Activated naive CD8-positive, alpha-beta T cell treated with anti-CD3 and anti-CD28 coated beads for 36 hours (primary cell): ENCODE measurements at places on chromosomes 12 and 14. TPM values are rescaled to one million over a fixed set of nuclear protein-coding genes. Genes with fewer than 3 reads are reported as not detected.

Gene PIANP
- not detected for total RNA-seq

Gene OR6C68
- total RNA-seq, result not detected

Gene IL31
- not detected for total RNA-seq

Gene SLC16A7
- total RNA-seq, result 22.7 TPM

Gene GPR68
- total RNA-seq, result 14.4 TPM

Gene ZBTB42
- total RNA-seq, result 1.4 TPM

Gene KRT72
- 0.12 TPM for total RNA-seq

Gene IGF1
- total RNA-seq, result 2.3 TPM

DNA sequence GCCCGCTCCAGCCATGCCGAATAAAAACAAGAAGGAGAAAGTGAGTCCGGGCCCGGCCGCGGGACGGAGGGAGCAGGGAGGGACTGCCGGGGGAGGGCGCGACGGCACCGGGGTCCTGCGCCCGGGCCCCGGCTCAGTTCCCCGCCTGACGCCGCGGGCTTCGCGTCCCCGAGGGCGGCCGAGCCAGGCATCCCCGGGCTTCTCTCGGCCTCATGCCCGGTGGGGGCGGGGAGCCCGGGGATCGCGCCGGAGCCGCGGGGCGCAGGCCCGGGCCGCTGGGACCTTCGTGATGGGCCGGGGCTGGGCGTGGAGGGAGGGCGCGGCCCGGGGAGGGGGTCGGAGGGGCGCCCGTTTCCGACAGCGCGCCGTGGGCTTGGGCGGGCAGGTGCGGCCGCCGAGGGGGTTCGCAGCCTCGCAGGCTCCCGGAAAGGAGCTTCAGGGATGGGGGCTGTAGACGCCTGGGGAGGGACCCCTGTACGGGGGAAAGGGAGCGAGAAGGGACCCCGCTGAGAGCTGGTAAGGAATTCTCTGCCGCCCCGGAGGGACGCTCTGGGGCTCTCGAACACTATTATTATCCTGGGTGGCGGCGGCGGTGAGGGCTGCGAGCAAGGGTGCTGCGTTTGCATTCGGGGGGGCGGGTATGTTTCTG is 496 bp downstream of the PPP2R5C start:
- DNase-seq, result peak; percentile 58

DNA sequence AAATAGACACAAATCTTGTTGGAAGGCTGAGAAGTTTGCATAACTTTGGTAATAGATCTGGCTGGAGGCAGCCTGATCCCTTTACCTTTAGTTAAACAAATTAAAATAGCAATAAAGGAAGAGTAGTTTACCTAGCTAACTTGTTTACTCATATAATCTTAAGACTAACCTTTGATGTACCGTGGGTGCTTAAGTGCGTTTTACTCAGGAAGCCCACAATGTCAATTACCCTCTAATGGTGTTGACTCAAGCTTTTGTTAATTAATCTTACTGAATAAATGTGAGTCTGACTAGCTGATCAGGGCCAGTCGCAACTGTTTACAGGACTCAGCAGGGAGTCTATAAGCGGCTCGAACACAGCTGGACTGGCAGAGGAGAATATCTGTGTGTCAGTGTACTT is 51.5 kb downstream of the FAR2 start:
- no peak for DNase-seq

DNA sequence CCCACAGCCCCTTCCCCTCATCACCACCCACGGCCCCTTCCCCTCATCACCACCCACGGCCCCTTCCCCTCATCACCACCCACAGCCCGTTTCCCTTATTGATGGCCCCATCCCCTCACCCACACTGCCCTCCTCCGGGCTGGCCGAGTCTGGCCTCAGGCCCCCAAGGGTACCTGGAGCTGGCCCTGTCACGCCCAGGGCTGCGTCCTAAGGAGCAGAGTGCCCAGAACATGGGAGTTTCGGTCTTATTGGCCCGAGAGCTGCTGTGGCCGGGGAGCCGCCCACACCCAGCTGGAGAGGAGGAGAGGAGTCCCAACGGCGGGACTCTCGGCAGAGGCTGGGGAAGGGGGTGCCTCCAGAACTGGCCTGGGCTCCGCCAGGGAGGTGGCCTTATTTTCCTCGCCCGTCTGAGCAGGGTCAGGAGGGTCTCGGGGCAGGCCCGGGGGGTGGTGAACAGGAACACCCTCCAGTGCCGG is 182.3 kb downstream of the KIF26A start:
- DNase-seq, result no peak

DNA sequence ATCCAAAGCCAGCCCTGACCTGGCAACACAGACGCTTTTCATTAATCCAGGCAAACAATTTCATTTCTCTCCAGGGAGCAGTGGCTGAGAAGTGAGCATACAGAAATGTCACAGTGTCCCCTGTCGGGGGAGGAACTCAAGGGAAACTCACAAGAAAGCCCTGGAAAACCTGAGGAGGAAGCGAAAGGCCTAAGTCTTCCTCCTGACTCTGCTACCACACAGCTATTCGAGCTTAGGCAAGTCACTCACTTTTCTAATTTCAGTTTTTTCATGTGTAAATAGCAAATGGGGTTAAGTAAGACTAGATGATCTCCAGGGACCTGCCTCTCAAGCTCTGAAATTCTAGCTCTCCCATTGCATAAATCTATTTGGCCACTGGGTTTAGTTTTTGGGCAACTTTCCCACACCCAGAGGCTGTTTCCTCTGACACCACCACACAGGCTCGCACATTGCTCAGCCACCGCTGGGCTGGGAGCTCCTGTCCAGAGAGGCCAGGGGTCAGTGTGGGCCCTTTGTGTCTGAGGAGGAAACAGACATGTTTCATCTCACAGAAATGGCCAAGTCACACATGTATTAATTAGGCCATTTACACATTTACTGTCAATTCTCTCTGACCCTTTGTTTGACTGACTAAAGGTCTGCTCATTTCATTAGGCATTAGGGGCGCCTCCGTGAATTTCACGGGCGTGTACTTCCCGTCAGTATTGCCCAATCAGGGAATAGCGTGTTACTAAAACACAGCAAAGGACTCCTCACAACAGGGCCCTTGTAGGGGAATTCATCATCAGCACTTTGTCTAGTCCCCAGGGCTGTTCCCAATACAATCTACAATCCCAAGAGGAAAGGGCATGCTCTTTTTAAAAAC is 9.8 kb upstream of the PNMA1 start:
- no peak for DNase-seq

GRCh38 chr14:92360651-92361370 is 37.8 kb downstream of the SLC24A4 start:
- DNase-seq, result no peak

- DNase-seq, result no peak
Observed at GRCh38 chr14:61591862-61592261, 103.5 kb upstream of the HIF1A start.

DNA sequence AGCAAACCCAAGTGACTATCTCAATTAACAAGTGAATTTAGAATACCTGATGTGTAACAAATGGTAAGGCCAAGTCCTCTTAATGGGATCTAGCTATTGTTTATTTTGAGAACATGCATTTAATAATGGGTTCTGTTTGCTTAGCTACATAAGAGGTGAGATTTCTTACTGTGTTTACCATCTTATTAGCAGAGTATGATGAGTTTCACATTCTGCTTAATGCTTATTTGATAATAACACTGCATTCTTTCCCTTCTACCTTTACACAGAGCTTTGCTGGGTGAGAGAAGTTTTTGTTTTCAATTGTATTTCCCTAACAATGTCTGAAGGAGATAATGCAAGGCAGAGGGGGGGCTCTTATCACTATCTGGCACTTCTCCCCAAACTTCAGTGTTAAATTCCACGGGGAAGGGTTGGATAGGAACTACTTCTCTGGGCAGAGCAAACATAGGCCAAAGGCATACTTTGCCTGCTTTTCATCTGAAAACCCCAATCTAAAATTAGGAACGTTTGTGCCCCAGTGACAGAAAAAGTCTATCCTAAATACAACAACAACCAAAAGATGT is 129.0 kb upstream of the ATXN7L3B start:
- DNase-seq, result no peak

GRCh38 chr14:104973385-104974145 is 4.6 kb downstream of the AHNAK2 start:
- DNase-seq, result no peak

GRCh38 chr12:92619730-92620684 is 82.8 kb upstream of the PLEKHG7 start:
- no peak for DNase-seq

- DNase-seq, result no peak
Observed at GRCh38 chr12:24034160-24034559, 84.7 kb upstream of the SOX5 start.

DNA sequence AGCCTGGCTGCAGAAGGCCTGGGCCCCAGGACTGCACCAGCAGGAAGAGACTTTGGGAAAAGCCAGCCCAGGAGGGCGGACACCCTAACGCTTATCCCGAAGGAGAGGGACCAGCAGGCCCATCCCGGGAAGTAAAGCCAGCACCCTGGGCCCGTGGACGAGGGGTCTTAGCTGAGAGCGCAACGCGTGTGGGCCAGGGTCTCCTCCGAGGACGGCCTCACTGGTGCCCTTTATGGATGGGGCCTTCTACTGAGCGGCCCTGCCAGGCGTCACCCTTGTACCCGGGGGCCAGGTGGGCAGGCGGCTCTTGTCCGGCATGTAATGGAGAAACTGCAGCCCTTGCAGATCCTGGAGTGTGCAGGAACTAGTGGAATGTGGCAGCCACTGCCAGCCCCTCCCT is 14.1 kb downstream of the TEDC1 start:
- no peak for DNase-seq

DNA sequence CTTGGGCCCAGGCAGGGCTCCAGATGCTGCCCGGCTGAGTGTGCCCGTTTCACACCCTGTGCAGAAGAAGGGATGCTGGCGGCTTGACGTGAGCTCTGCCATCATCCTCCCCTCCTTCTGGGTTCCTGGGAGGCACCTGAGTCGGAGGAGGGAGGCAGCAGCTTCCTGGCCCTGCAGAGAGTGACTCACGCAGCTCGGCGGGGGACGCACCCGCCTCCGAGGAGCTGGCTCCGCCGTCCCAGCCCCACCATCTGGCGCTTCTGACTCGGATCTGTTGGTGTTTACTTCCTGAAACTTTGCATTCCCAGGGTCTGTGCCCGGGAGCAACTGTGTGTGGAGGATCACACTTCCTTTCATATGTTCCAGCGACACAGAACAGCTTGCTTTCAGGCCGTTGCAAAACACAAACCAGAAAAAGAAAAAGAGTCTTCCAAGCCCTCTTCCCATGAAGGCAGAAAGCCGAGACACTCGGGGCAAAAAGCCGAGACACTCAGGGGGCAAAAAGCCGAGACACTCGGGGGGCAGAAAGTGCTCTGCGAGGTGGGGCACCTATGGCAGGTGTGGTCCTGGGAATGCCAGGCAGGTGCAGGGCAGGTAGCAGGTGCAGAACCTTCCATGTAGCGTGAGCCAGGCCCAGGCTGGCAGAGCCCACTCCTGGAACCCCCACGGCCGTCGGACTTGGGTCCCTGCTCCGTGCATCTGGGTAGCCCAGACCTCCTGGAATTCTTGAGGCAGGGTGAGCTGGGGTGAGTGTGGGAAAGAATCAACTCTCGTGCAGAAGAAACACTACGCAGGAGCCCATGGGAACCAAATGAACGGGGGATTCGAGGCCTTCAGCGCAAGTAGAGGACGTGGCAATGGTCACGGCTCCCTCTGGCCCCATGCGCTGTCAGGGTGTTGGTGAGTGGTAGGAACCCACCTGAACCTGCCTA is 27.6 kb upstream of the GALNT9 start:
- peak; percentile 11 for DNase-seq

DNA sequence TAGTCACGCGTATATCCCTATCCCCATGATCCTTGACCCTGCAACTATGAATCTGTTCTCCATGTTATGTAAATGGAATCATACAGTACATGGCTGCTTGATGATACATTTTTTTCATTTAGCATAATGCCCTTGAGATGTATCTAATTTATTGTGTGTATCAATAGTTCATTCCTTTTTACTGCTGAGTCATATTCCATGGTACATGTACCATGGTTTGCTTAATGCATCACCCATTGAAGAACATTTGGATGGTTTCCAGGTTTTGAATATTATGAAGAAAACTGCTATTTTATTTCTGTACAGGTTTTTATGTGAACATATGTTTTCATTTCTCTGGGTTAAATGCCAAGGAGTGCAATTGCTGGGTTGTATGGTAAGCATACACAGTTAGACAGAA is 4.0 kb upstream of the RNASE10 start:
- no peak for DNase-seq

DNA sequence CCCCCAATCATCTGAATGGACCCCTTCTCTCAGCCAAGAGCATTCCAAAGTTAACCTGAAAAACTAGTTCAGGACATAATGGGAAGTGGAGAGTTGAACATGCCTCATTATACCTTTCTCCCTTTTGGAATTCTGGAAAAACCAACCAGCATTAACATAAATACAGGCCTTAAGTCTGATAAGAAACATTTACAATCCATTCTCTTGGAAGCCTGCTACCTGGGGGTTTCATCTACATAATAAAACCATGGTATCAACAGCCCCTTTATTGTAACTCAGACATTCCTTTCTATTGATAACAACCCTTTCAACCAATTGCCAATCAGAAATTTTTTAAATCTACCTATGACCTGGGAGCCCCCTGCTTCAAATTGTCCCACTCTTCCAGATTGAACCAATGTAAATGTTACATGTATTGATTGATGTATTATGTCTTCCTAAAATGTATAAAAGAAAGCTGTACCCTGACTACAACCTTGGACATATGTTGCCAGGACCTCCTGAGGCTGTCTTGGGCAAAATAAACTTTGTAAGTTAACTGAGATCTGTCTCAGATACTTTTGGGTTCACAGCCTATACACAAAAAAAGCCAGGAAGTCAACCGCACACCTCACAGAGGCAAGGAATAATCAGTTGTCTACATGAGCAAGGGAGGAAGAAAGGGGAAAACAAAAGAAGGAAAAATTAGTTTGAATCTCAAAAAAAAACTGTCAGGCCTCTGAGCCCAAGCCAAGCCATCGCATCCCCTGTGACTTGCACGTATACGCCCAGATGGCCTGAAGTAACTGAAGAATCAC is 17.6 kb upstream of the SSTR1 start:
- no peak for DNase-seq

- no peak for DNase-seq
Observed at GRCh38 chr12:4011597-4011996, 138.4 kb upstream of the PARP11 start.

DNA sequence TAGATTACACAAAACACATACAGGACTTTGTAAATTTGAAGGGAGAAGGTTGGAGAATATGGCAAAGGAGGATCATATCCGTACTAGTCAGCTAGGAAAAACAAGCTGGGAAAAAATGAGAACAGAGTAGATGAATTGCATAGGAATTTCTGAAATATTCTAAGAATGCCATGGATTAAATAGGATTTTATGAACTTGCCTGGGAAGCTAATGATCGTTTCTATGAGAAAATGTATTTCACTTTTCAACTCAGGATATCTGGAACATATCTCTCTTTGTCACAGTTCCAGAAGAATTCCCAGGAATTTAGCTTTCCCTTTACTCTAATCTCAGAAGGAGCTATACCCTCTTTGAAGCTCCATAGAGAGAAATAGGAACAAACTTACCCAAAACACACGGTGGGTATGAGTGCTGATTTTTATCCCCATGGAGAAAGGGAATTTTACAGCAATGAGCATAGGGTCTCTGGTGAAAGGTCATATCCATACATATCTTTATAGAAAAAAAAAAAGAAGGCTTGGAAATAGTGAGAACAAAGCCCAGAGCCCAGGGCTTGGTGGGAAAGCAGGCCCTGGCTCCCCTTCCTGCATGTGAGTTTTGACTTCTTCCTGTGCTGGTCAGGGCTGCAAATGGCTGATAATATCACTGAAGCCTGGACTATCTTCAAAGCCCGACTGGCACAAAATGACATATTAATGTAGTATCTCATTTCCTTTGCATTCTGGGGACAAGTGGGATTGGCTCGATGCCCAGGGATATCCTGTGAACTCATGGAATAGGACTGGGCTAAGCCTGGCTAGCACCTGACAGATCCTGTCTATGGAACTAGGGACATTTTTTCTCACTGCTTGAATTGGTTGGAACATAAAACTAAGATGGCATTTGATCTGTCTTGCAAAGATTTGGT is 136.3 kb downstream of the AEBP2 start:
- DNase-seq, result no peak
